Heart right ventricle (tissue), 16 donors: ENCODE measurements at places on chromosomes 7 and 10. TPM values are rescaled to one million over a fixed set of nuclear protein-coding genes. Genes with fewer than 3 reads are reported as not detected.

The GRID1 gene
- polyA plus RNA-seq, result 1.2 TPM

The SCART1 gene
- polyA plus RNA-seq, result 0.17 TPM

The TMUB1 gene
- 88.2 TPM for polyA plus RNA-seq

The DBNL gene
- 34.8 TPM for polyA plus RNA-seq

The RNF133 gene
- polyA plus RNA-seq, result not detected

The HABP2 gene
- 0.12 TPM for polyA plus RNA-seq

The HECW1 gene
- polyA plus RNA-seq, result not detected

The PDE1C gene
- polyA plus RNA-seq, result 11.7 TPM

The SEC31B gene
- 2.7 TPM for polyA plus RNA-seq

The CLCN1 gene
- 0.01 TPM for polyA plus RNA-seq

The SPDYE8 gene
- not detected for polyA plus RNA-seq

The CAMK2B gene
- polyA plus RNA-seq, result 107 TPM

The C10orf62 gene
- 1.1 TPM for polyA plus RNA-seq

- H3K27ac ChIP-seq, result no peak overlapping the region
- H3K27me3 ChIP-seq, result no peaks in the 10 kb centered on the region
- no peaks in the 10 kb centered on the region for H3K36me3 ChIP-seq
- peaks cover 9% of the 10 kb centered on the region for H3K4me1 ChIP-seq
These were observed 6.0 kb upstream of the ZNRF2 start for GRCh38 chr7:30278376-30278775.

DNA sequence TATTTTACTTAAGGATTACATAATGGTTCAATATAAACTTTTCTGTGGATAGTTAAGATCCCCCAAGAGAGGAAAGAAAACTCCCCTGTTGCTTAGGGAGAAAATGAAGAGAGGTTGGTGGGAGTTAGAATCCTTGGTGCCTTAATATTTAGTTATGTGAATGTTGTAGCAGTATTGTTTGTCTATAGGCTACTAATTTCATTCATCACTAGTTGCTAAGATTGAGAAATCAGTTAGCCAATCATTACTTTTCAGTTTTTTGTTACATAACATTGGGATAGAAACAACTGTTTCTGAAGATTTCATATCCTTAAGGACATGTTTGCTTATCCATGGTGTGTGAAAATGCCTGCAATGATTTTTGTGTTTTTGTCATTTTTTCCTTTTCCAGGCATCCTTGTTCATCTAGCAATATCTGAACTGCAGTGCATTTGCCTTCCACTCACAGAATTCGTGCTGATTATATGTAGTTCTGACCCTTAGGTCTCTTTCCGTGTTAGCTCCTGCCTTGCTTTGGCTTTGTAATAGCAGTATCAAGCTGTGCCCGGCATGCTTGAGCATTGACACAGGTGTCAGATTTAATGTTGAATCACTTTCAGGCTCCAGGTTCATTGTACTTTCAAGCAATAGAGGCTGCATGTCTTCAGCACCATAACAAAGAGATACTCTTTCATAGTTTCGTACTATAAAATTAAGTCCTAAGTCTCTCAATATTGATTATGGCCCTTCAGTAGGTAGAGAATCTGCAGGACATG, 85.0 kb downstream of the PODXL start:
- no peaks in the 10 kb centered on the region for H3K4me1 ChIP-seq
- no peaks in the 10 kb centered on the region for H3K27me3 ChIP-seq
- no peak for DNase-seq
- no peak overlapping the region for H3K27ac ChIP-seq
- H3K4me3 ChIP-seq, result no peak overlapping the region

GRCh38 chr7:122688400-122688998, 10.4 kb downstream of the RNF133 start:
- no peak overlapping the region for H3K4me3 ChIP-seq
- H3K36me3 ChIP-seq, result no peaks in the 10 kb centered on the region
- no peak overlapping the region for H3K27ac ChIP-seq
- no peak for DNase-seq
- H3K27me3 ChIP-seq, result no peaks in the 10 kb centered on the region

- H3K4me3 ChIP-seq, result no peak overlapping the region
- no peak for DNase-seq
- no peaks in the 10 kb centered on the region for H3K27me3 ChIP-seq
- H3K27ac ChIP-seq, result no peak overlapping the region
- H3K36me3 ChIP-seq, result no peaks in the 10 kb centered on the region
These were observed 691.0 kb upstream of the MBL2 start for GRCh38 chr10:53463539-53463938.

DNA sequence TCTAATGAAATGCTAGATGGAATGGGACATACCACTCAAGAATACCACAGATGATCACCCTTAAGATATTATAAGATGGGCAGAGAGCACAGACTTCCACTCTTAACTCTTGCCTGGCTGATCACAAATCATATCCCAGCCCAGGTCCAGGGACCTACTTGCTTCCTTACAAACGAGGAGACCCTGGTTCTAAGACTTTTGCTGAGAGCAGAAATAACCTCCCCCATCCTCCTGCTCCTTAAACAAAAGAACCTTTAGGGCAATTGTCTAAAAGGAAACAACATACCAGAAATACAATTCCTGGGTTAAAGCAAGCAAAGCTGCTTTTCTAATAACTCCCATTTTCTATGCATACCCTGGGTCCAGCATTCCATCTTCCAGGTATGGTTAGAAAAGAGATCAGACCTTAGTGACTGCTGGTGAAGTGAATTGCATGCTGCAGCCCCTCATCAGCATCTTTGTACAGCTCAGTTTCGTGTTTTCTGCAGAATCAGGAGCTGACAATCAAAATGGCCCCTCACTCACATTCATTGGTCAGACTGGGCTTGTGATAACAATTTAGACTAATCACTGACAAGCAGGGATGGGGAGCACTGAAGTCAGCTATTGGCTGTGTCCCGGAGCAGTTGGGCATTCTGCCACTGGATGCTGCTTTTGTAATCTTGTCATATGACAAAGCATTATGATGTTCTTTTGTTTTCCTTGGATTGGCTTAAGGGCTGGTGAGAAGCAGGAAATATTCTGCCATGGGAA, 14.6 kb downstream of the IFIT3 start:
- peaks cover 40% of the 10 kb centered on the region for H3K36me3 ChIP-seq
- H3K27ac ChIP-seq, result peak overlapping the region; percentile 55
- peaks cover 4% of the 10 kb centered on the region for H3K4me1 ChIP-seq
- peak; percentile 33 for DNase-seq
- no peak overlapping the region for H3K4me3 ChIP-seq

GRCh38 chr10:100575585-100576281, 40.0 kb downstream of the HIF1AN start:
- no peak for DNase-seq
- no peak overlapping the region for H3K27ac ChIP-seq
- H3K27me3 ChIP-seq, result peaks cover 71% of the 10 kb centered on the region
- H3K36me3 ChIP-seq, result no peaks in the 10 kb centered on the region

- peaks cover 37% of the 10 kb centered on the region for H3K4me1 ChIP-seq
- H3K27me3 ChIP-seq, result no peaks in the 10 kb centered on the region
- peak; percentile 72 for DNase-seq
- H3K4me3 ChIP-seq, result no peak overlapping the region
- H3K36me3 ChIP-seq, result peaks cover 16% of the 10 kb centered on the region
These were observed 56.0 kb downstream of the TACR2 start for GRCh38 chr10:69360485-69361302.

- H3K4me3 ChIP-seq, result peak overlapping the region; percentile 49
- DNase-seq, result no peak
- peak overlapping the region; percentile 96 for H3K27ac ChIP-seq
- H3K27me3 ChIP-seq, result no peaks in the 10 kb centered on the region
- peaks cover 11% of the 10 kb centered on the region for H3K4me1 ChIP-seq
These were observed 68.3 kb downstream of the CREM start for GRCh38 chr10:35194906-35195305.

- no peak overlapping the region for H3K27ac ChIP-seq
- no peaks in the 10 kb centered on the region for H3K36me3 ChIP-seq
These were observed 263.1 kb upstream of the CXCL12 start for GRCh38 chr10:44647877-44648542.

GRCh38 chr7:132959891-132960290, 122.0 kb downstream of the CHCHD3 start:
- no peaks in the 10 kb centered on the region for H3K4me1 ChIP-seq
- DNase-seq, result no peak
- no peaks in the 10 kb centered on the region for H3K36me3 ChIP-seq

DNA sequence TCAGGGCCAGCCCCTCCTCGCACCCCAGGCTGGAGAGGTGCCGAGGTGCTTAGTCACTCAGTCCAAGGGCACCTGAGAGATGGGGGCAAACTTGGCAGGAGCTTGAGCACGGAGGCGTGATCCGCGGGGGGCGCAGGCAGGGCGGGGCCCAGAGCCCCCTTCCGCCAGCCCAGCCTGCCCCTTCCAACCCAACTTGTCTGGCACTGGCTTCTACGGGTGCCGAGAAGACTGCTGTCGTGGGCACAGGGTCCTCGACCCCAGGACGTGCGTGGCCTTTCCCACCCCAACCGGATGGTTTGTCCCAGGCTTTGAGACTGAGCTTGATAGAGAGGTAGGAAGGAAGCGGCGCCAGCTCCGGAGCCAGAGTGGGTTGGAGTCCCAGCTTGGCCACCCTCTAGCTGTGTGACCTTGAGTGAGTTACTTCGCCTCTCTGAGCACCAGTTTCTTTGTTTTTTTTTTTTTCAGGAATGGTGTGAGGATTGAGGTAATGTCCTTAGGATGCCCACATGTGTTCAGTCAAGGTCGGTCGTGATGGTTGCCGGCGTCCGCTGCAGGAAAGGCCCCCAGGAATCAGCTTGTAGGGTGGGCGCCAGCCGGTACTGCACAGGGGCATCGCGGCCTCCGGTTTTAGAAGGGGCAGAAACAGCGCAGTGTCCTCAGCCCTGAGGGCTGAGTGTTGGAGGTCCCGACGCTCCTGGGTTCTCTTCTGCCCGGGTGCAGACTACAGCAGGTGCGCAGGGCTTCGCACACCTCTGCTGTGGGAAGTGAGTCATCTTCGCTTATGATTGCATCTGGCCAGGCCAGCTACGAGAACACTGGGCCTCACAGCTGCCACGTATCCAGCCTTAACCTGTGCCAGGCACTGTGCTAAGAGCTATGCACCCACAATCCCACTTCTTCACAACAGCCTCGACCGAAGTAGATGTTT, 28.6 kb upstream of the VAX1 start:
- H3K27me3 ChIP-seq, result peaks cover 100% of the 10 kb centered on the region
- H3K36me3 ChIP-seq, result no peaks in the 10 kb centered on the region
- no peak for DNase-seq
- no peak overlapping the region for H3K27ac ChIP-seq

DNA sequence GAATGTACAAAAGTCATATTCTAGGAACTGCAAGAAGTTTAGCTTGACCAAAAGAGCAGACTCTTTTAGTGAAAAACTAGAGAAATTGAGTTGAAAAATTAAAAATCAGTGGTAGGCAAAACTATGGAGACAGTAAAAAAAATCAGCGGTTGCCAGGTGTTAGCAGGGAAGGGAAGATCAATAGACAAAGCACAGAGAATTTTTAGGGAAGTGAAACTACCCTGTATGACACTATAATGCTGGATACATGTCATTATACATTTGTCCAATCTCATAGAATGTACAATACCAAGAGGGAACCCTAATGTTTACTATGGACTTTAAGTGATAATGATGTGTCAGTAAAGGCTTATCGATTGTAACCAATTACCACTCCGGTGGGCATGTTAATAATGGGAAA, 761.9 kb downstream of the MAGI2 start:
- no peaks in the 10 kb centered on the region for H3K4me1 ChIP-seq
- no peak for DNase-seq

DNA sequence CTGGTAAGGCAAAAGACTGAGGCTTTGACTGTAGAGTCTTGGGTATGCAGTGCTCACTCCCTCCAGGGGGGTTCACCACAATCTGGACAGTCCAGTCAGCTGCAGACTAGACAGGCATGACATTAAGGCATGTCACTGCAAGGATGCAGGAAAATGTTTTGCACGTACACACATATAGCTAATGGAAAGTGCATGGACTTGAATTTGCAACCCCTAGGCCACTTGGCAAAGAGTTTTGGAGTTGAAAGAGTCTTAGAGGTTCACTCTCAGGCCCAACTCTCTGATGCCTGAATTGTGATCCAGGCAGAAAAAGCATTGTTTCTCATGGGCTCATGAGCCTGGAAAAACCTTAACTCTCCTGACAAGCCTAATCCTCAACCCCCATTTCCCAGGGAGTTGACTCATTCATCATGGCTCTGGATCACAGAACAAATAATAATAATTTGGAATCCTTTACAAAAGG, 51.9 kb downstream of the LAMB4 start:
- no peak overlapping the region for H3K27ac ChIP-seq
- peaks cover 34% of the 10 kb centered on the region for H3K4me1 ChIP-seq
- no peak for DNase-seq
- no peak overlapping the region for H3K4me3 ChIP-seq

- H3K27me3 ChIP-seq, result no peaks in the 10 kb centered on the region
- peak overlapping the region; percentile 21 for H3K27ac ChIP-seq
- peaks cover 86% of the 10 kb centered on the region for H3K4me1 ChIP-seq
- no peak overlapping the region for H3K4me3 ChIP-seq
- peaks cover 66% of the 10 kb centered on the region for H3K36me3 ChIP-seq
- no peak for DNase-seq
These were observed 96.5 kb downstream of the NRP1 start for GRCh38 chr10:33237736-33238624.

GRCh38 chr10:90440870-90441269, 417.0 kb downstream of the HTR7 start:
- no peak overlapping the region for H3K4me3 ChIP-seq
- DNase-seq, result no peak
- H3K36me3 ChIP-seq, result no peaks in the 10 kb centered on the region
- no peaks in the 10 kb centered on the region for H3K4me1 ChIP-seq
- no peak overlapping the region for H3K27ac ChIP-seq
- H3K27me3 ChIP-seq, result no peaks in the 10 kb centered on the region
